ENCODE measurements at places on chromosomes 16 and 17.

DNA sequence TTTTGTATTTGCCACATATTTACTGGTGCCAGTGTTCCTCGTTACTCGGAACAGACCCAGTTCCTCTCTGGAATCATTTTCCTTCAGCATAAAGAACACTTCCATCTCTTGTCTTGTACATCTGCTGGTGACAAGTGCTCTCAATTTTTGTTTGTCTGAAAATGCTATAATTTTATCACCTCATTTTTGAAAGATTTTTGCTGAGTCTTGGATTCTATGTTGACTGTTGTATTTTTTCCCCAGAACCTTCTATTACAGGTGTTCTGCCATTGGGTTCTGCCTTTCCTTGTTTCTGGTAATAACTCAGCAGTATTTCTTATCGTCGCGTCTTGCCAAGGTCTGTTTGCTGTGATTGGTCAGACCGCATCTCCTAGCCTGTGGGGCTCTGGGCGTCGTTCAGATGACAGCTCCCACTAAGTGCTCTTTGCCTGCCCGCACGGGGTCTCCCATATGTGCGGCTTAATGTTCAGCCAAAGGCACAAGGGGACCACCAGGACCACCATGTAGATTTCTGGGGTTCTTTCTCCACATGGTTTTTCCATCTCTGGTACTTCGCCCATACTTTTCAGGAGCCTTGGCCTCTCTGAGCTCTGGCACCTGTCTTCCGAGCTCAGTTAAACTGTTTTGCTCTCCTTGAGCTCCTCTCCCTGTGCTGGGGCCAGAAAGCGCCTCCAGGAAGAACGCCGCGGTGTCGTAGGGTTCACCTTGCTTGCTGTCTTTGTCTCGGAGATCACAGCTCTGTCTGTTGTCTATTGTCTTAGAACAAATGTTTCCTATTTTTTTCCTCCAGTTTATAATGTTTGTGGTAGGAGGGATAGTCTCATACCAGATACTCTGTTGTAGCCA lies 80.0 kb downstream of the METRNL start:
- no peak for DNase-seq

- DNase-seq = no peak
Observed at GRCh38 chr17:68301438-68301959, 10.2 kb downstream of the ARSG start.

GRCh38 chr16:87702325-87702811 lies 63.4 kb downstream of the KLHDC4 start:
- DNase-seq = no peak

- DNase-seq = no peak
Observed at GRCh38 chr17:13352747-13353415, 248.8 kb downstream of the HS3ST3A1 start.

- DNase-seq = no peak
Observed at GRCh38 chr17:74250324-74250995, 23.6 kb upstream of the DNAI2 start.

DNA sequence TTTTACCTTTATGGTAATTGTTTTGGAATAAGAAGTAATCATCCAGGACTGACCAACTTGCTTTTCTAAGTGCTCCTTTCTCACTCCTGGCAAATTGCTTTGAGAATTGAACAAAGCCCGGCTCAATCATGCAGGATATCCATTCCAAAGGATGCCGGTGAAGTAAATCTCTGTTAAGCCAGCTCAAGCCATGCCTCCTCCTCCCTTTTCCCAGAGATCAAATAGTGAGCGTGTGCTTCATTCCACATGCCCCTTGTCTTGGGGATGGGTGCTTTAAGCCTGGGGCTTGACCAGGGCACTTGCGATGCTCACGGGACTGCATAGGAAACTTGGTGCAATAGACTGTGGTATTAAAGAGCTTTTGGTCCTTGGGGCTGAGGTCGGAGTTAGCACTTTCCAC lies 90.7 kb downstream of the UTP18 start:
- no peak for DNase-seq

GRCh38 chr17:8481089-8481488 lies 45.4 kb downstream of the NDEL1 start:
- no peak for DNase-seq

- no peak for DNase-seq
Observed at GRCh38 chr16:83802554-83803205, 5.1 kb upstream of the HSBP1 start.

- DNase-seq = no peak
Observed at GRCh38 chr17:68349157-68349556, 57.9 kb downstream of the ARSG start.

DNA sequence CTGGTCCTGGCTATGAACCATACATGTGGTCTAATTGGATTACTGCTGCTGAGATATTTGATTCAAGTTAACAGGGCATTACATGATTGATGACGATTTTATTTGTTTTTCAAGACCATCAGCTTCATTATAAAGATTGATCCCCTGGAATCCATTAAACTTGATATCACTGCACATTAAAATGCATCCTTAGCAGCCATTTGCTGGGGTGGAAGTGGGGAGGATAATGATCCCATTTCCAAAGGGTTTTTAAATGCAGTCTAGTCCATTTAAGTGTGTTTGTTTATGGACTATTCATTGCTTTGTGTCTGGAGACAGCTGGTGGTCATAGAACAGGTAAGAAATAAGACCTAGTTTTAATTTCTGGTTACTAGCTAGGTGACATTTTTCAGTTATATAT lies 40.9 kb downstream of the ADAMTS18 start:
- DNase-seq = no peak

DNA sequence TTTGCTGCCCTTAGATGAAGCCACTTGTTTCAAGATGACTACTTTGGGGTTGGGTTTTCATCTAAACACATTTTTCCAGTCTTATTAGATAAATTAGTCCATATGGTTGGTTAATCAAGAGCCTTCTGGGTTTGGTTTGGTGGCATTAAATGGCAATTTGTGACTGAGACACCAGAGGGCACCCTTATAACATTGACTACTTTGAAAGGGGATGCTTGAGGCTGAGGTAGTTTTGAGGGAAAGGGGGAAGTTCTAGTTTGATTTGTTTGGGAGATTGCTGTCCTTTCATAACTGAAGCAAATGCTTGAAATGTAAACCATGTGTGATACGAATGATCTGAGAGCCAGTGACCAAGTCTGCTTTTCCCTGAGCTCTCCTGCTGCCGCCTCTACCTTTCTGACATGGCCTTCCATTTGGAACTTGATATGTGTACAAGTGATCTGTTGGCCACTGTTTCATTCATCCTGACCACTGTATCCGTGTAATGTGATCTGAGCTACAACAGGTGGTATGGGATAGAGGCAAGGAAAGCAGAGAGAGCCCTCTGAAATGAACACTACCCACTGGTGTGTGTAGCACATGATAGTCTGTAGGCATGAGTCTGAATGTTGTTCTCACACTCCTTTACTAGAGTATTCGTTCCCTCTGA lies 5.8 kb upstream of the RARA start:
- DNase-seq = no peak

DNA sequence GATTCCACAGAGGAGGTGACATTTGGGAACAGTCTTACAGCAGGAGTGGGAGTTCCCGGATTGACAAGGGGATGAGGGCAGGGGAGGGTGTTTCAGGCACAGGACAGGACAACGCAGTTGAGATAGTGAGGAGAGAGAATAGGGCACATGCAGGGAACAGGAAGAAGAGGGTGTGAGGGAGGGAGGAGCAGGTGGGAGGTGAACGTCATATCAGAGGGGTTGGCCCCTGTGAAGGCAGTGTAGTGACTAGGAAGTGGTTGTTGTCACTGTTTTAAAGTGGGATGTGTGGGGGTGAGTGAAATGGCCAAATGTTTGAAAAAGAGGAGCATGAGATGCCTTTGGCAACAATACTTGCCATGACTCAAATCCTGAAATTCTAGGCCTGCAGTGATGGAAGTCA lies 12.2 kb downstream of the PRKCB start:
- no peak for DNase-seq

DNA sequence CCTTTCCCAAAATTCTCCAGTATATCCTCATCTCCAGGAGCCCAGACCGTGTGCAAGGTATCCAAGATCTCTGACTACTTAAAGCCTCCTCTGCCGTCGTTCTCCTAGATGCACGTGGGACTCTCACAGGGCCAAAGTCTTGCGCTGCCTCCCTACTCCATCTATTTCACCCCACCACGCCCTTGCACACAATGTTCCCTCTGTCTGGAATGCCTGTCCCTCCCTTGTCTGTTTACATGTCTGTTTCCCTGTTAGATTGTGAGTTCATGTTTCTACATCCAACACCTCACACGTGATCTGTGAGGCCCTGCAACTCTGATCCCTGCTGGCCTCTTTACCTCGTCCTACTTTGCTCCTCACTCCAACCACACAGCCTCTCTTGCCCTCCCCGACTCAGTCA lies 4.9 kb upstream of the FZD2 start:
- no peak for DNase-seq

DNA sequence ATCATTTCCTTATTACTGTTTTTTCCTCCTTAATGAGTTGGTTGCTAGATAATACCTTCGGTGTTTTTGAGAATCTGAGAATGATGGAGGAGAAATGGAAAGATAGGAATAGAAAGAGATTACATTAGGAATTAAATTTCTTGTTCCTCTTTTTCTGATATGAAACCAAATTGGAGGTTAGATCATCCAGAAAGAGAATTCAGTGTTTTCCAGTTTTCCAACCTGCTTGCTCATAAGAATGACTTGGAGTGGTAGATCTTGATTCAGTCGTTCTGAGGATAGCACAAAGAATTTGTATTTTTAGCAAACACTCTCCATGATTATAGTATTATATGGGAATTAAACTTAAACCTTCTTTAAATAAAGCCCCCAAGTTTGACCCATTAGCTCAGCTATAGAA lies 35.9 kb downstream of the PITPNC1 start:
- DNase-seq = no peak

- no peak for DNase-seq
Observed at GRCh38 chr16:87457061-87457611, 35.7 kb downstream of the ZCCHC14 start.

GRCh38 chr17:28505986-28506665 lies at the start of gene FOXN1:
TSS of gene FOXN1 (plus strand) at chr17:28506348. CDS start at chr17:28523970, 17,622 bp downstream.
- DNase-seq = no peak

DNA sequence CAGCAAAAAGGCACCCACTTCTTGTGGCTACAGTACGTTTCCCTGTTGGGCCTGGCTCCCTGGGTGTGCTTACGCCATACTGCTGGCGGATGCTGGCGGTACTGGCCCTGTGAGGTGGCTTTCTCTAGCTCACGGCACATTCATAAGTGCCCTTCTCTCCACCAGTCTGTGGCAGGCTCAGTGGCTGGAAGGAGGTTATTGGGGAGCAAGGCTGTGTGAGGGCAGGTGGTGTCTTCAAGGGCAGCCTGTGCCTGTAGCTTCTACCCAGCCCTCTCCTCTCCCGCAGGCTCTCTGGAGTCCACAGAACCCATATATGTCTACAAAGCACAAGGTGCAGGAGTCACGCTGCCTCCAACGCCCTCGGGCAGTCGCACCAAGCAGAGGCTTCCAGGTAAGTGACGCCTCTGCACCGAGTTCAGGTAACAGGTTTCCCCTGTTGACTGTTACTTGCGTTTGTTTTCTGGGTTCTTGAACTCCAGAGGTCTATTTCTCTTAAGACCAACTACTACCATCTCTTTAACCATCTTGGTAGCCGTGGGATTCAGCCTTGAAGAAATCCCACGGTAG lies 20.6 kb downstream of the NTAN1 start:
- DNase-seq = no peak

DNA sequence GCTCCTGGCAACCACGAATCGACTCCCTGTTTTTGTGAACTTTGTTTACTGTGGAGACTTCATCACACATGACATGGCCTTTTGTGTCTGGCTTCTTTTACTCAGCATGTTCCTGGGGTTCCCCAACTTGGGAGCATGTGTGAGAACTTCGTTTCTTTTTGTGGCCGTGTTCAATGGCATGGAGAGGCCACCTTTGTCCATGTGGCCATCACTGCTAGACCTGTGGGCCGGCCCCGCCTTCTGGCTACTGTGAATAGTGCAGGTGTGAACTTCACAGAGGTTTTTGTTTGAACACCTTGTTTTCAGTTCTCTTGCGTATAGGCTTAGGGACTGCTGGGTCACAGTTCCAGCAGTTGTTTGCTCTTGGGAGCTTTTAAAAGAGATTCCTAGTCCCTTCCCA lies 5.7 kb upstream of the SLC38A8 start:
- no peak for DNase-seq

GRCh38 chr17:8060274-8060673 lies 21.4 kb downstream of the ALOX15B start:
- DNase-seq = no peak

GRCh38 chr16:47026947-47027346 lies 53.5 kb upstream of the DNAJA2 start:
- DNase-seq = no peak

DNA sequence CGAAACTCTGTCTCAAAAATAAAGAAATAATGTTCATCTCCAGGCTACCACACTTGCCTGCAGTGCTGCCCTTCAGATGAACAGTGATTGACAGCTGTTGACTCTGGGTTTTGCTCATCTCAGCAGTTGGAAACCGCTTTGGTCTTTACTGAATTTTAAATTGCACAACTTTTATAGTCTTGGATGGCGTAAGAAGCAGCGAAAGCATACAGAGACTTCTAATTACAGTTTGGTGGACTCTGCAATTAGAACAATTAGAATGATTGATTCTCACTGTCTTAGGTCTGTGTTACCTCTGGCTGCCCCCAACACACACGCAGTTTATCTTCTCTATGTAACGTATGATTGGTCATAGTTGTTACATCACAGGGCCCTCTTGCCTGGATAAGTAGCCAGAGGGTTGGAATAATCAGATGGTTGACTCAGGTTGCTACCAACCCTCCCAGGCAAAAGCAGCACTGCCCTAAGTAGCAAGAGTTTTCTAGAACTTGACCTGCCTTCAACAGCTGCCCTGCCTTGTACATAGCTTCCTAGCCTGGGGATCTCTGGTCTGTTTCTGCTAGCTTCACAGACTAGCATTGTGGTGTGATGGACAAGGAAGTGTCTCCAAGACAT lies 1.9 kb upstream of the NAT9 start:
- no peak for DNase-seq
